ENCODE measurements at places on chromosomes 13 and 19.

GRCh38 chr19:35713506-35713850 lies 4.3 kb upstream of the KMT2B start:
- no peak for DNase-seq

DNA sequence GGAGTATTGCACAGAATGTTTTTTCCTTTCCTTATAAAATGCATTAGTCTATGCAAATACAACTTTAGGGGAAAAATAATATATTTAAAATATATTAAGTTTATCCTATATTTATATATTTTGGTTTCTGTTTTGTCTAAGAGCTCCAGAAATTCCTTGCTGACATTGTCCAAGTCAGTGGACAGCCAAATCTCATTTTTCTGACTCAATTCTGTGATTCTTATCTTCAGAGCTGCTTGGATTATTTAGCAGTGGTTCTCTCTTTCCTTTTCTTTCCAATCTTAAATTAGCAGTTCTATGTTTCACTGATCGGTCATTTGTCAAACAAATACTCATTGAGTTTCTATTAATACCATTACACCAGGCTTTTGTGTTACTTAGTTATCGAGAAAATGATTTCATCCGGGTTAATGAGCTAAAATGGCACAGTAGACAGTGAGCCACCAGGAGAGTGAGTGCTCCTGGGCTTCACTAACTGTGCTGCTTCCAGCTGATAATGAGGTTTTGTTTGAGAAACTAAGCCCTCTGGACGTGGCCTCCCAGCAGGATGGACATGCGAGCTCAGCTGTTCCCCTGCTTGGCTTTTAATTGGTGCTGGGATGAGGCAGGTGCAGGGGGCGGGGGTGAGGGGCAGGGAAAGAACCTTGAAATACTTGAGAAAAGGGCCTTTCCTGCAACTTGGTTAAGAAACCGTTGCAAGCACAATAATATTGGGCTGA lies 44.0 kb downstream of the ATP11A start:
- no peak for DNase-seq

DNA sequence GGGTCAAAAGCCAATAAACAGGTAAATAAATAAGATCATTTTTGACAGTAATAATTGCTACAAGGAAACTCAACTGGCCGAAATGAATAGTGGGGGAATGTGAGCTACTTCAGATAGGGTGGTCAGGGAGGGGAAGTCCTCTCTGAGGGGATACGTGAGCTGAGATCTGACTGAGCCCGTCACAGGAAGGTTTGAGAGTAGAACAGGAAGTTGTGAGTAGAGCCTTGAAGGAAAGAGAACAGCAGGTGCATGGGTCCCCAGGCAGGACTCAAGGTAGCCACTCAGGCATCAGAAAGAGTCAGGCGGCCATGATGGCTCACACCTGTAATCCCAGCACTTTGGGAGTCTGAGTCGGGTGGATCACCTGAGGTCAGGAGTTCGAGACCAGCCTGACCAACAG lies 6.3 kb downstream of the IRGQ start:
- no peak for DNase-seq

- DNase-seq = no peak
Observed at GRCh38 chr19:3879656-3880055, 829 bp upstream of the ATCAY start.

GRCh38 chr13:27176470-27177410 lies 5.1 kb upstream of the USP12 start:
- DNase-seq = no peak

GRCh38 chr13:42769650-42770049 lies 11.7 kb upstream of the FAM216B start:
- DNase-seq = no peak

DNA sequence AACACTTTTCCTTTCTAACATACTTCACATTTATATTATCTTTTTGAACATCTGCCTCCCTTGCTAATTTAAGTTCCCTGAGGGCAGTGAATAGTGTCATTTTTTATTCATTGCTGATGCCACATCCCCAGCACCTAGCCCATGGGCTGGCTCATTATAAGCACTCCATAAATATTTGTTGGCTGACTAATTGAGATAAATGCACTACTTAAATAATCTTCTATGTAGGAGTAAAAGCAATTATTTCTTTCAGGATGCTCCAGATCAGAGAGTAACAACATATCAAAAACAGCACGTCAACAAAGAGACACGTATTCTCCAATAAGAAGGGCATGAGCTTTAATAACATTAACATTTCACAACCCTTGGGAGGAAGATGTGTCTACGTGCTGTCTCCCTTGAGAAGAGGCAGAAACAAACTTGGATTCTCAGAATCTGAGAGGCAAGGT lies 228.2 kb downstream of the LHFPL6 start:
- DNase-seq = no peak

- DNase-seq = no peak
Observed at GRCh38 chr19:47353307-47353712, 4.2 kb downstream of the DHX34 start.

- no peak for DNase-seq
Observed at GRCh38 chr19:57512845-57513244, 13.1 kb downstream of the ZNF773 start.
